ENCODE measurements at places on chromosomes 5 and 9.
A peak's percentile ranks its signal among the peaks of the same experiment; 100 is the strongest.

DNA sequence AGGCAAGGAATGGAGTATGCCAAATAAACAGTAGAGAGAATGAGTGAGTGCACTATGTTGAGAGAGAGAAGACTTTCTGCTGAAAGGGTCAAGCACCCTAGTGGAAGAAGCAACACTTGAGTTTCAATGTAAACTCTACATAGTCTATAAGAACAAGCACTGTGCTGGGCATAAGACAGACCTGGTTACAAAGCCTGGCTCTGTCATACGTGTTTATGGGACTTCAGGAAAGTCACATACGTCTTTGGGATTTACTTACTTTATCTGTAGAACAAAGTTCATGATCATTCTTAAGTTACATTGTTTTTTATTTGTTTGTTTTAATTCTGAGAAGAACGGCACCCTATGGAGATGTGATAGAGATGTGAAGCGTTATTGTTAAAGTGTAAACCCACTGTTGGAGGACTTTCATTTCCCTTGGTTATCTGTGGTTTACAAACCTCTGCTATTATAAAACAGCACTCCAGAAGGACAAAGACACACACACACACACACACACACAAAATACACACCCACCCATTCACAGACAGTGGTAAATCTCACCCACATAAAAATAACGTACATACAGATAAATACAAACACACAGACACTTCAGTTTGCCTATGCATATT is 70.7 kb upstream of the TRIM32 start:
- no peak for DNase-seq

DNA sequence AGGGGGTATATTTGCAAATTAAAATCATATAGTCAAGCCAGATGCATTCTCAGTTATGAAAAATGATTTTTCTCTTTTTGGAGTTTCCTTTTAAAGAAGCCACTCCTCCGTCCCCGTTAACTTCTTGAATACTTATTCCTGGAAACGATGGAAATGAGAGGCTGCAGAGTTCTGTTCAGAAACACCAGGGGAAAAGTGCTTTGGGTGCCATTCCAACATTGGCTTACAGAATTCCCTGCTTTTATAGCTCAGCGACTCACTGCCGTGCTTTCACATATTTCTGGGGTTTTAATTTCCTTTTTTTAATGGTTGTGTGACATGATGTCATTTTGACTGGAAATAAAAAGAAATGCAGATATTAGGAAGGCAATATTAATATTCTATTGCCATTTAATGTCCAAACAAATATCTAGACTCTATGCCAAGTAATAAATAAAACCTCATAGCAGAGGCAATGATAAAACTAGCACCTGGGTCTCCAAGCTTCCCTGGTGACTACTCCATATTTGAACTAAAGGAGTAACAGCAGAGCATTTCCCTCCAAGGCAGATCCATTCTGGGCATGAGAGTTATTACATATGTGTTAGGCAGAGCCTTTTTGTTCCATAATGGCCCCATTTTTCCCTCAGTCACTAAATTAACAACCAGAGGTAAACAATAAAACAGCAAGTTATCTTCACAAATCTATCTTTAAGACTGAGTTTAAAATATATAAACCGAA is 363.4 kb downstream of the EBF1 start:
- no peak for DNase-seq

DNA sequence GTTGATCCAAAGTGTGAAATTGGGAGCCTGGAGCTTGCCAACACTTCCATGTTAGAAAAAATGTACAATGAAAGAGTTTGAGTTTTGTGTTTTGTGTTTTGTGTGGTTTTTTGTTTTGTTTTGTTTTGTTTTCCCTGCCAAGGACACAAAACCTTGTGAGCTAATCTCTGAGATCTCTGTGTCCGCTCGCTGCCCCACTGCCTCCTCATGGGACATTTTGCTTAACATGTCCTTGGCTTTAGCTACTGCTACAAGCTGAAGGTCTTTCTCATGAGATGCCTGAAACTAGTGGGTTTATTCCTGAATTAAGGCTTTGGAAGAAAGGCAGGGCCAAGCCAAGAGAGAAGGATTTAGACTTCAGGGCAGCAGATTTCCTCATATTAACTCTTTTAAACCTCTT is 7.3 kb upstream of the JAKMIP2 start:
- DNase-seq: no peak

GRCh38 chr9:94178927-94179326 is 80.2 kb upstream of the ZNF169 start:
- no peak for DNase-seq

DNA sequence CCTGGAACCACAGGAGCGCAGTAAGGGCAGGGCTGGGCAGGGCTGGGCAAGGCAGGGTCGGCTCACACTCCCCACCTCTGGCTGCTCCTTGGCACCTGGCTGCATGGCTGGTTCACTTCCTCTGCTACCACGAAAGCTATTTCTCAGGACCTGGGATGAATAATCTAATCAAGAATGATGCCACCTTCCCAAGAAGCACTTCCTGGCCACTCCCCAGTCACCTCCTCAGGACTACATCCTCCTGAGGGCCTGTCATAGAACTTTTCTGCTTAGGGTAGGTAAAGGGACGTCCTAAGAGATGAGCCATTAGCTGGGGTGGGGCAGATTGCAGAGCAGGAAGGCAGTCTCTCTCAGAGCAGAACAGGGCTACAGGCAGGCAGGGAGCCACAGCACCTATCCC is 288.2 kb upstream of the MAP3K1 start:
- DNase-seq: no peak

GRCh38 chr5:55732585-55732984 is 5.3 kb upstream of the DDX4 start:
- DNase-seq: no peak

DNA sequence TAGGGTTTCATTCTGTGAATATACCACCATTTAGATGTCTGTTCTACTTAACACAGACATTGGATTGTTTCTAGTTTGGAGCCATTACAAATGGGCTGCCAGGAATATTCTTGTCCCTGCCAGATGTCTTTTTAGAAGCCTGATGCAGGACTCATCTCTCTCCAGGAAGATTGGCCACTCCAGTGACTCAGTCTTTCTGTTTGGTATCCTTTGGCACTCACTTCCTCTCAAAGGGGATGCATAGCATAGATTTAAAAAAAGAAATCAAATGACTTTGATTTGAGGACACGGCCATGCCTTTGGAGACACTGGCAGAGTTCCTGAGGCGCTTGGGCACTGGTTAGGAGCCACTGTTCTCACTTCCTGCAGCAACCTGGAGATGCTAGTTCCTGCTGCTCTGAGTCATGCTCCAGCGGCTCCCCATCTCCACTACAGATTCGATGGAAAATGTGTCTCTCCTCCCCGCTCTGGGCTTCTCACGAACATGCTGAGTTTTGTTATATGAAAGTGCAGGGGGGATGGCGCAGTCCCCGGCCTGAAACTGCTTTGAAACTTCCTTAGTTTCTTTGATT is 3.5 kb upstream of the ZNF366 start:
- DNase-seq: no peak

DNA sequence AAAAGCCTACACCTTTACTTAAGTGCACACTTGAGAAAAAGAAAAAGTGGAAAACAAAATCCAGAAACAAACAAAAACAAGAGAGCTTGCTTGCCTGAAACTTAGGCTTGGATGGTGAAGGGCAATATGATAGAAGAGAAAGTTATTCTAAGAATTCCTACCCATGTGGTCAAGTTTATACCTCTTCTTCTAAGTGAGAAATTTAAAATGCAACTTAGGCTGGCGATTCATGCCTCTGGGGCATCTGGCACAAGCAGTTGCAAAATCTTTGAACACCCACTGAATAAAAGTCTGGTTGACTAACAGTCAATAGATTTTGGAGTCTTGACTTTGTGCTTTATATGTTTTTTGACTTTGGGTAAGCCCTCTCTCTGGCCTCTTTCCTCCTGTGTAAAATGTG is 239.6 kb downstream of the KDM4C start:
- no peak for DNase-seq

- DNase-seq: no peak
Observed at GRCh38 chr9:129637102-129637501, 4.8 kb downstream of the ASB6 start.

DNA sequence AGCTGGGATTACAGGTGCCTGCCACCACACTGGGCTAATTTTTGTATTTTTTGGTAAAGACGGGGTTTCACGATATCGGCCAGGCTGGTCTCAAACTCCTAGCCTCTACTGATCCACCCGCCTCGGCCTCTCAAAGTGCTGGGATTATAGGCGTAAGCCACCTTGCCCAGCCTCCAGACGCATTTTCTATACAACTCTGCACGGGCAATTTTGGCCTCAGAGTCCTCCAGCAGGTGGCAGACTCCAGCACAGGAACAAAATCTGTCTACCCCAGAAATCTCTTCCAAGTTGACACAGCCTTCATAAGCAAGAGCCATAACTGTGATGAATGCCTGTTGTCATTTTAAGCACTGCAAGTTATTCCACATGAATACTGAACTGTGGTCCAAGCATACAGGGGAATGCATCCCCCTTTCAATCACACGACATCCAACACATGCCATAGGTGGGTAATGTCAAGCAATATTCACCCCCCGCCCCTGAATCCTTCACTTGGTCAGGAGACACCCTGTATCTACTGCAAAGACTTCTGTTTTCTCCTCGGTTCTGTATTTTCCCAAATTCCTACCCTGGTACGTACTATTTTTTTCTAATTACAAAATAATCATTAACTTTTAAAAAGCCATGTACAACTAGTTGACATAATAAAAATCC is 50.8 kb downstream of the ALDH7A1 start:
- DNase-seq: no peak

- no peak for DNase-seq
Observed at GRCh38 chr9:2496169-2496568, 125.4 kb upstream of the VLDLR start.

GRCh38 chr5:97242341-97242740 is 59.3 kb upstream of the RIOK2 start:
- no peak for DNase-seq

- DNase-seq: peak; percentile 25
Observed at GRCh38 chr5:124179819-124180218, 566.6 kb downstream of the ZNF608 start.

- no peak for DNase-seq
Observed at GRCh38 chr5:150026682-150027172, 26.2 kb downstream of the HMGXB3 start.

DNA sequence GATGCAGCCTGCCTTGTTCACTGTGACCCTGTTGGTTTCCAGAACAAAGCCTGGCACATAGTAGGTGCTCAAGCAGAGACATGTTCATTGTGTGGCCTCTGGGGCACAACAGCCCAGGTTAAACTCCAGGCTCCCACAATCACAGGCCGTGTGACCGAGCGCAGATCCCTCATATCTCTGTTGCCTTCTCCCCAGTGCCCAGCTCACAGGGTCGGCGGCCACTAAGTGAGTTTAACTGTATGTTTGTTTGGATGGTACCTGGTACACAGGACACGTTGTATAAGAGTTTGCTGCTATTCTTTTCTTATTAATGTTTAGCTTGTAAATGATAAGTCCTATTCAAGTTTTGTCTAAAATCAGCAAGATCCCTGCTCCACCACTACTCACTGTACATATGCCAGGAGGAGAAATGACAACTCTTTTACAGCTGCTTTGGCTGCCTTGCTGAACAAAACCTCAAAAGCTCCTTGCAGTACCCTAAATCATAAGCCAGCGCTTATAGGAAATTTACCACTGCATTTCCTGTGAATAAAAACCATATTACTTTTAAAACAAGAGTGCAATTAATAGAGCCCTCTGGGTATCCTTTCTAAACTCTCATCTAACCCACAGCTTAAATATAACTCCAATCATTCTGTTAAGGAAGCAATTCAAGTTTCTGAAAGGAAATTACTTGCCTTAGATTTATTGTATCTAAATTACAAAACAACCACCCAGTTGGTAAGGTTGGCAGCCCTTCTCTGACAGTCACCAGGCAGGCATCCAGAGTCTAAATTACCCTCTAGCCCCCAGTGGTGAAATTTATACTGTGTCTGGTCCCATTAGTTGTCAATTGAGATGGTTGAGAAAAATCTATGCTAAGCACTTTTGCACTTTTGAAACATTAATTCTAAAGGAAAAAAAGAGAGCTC is 379.4 kb downstream of the SEMA5A start:
- DNase-seq: no peak

DNA sequence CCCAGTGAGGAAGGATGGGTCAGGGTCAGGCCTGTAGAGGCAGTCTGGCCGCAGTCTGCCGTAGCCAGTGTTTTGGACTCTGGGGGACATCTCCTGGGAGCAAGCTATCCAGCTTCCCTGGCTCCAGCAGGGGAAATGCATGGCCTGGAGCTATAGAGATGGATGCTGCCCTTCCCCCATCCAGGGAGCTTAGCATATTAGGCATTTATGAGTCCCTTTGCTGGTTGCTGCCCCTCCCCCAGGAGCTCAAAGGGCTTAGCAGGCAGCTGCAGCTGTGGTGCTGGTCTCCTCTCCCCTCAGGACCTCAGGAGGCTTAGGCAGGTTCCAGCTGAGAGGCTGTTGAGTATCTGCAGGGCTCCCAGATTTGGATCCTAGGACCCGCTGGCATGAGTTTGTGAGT is 1158.7 kb downstream of the DTWD2 start:
- DNase-seq: no peak

GRCh38 chr5:53430618-53431252 is 49.7 kb upstream of the FST start:
- DNase-seq: no peak

DNA sequence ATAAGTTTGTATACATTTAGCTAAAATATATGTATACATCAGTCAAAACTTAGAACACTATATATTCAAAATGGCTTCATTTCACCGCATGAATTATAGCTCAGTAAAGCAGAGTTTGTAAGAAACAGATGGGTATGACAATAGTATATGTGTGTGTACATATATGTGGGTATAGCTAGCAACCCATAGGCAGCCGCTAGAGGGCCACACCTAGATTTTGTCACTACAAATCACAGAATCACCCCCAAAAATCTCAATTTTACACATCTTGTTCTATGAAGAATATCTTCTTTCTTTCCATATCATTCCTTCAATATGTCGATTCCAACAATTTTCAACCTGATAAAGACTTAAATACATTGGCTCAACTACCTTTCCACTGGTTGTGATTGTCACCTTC is 357.8 kb upstream of the CCNG1 start:
- no peak for DNase-seq

DNA sequence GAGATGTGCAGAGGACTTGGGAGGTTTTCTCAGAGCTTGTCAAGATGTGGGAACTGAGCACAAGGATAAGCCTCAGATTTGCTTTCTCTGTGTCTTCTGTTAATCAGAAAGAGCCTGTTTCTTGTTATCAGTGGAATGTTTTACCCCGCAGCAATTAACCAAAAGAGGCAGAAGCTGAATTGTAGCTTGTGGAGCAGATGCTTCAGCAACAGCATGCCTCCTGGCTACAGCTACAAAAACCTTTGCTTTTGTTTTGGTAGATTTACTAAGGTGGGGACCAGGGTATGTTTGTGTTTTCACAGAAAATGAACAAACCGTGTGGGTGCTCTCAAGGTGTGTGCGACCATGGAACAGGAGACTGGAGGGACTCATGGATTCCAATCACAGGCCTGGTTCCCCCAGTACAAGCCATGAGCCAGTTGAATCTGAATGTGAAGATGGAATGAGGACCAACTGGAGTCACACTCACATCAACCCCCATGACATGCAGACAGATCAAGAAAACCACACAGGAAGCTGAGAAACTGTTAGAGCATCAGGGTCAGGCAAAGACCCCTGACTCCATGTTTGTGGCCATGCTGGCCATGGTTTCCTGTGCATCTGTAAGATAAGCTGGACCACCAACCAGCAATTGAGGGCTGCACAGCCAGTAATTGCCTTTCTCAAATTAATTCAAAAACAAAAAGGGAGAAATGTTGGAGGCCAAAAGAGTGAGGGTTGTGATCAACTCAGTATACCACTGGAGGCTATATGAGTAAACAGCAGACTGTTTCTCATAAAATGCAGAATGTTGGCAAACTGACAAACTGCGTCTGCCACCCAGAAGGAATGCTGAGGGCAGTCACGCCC is 6.9 kb downstream of the UGT3A2 start:
- no peak for DNase-seq

- DNase-seq: no peak
Observed at GRCh38 chr9:94175669-94176068, 83.4 kb upstream of the ZNF169 start.
